ENCODE measurements at places on chromosomes 5 and 9.
A peak's percentile ranks its signal among the peaks of the same experiment; 100 is the strongest.

DNA sequence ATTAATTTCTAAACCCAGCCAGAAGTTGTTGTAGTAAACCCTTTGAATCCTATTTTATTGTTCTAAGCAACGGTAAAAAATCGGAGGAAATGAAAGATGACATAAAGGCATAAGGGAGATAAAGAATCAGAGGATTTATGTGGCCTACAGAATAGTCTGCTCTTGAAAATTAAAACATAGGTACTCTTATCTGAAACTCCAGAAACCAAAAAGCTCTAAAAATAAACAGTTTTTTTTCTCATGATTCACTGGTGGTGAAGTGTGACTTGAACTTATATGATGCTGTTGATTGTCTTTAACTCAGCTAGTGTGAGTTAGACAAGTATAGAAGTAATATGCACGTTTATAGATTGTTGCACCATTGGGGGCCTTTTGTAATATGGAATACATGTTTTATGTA, 80.3 kb downstream of the HSD17B4 start:
- DNase-seq, result no peak

DNA sequence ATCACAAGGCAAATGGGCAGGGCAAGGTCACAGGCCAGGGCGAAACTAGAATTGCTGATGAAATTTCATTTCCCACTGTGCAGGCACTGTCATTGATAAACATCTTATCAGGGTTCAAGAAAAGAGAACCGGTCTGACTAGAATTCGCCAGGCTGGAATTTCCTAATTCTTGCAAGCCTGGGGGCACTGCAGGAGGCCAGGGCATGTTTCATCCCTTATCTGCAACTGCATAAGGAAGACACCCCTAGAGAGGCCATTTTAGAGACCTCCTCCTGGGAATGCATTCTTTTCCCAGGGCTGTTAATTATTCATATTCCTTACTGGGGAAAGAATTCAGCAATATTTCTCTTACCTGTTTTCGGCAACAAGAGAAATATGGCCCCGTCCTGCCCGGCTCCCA, 266.2 kb upstream of the CYLC2 start:
- no peak for DNase-seq

GRCh38 chr5:107291866-107292265, 378.9 kb downstream of the EFNA5 start:
- no peak for DNase-seq

DNA sequence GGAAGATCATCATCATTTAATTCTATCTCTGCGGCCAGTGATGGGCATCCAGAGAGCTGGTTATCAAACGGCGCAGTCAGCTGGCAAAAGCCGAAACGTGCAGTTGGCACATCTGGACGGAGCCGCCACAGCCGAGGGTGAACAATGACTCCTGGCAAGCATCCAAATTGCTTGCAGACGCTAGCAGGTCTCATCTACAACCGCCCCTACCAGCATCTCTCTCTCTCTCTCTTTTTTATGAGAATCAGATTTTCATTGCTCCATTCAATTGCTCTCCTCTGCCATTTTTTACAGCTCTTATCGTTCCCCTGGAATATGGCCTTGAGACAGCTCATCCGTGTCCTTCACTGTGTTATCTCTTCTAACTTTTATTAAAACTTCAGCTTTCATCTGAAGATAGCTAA, 165.2 kb downstream of the MAPKAP1 start:
- no peak for DNase-seq

GRCh38 chr5:39370555-39371366, 6.5 kb upstream of the C9 start:
- no peak for DNase-seq

DNA sequence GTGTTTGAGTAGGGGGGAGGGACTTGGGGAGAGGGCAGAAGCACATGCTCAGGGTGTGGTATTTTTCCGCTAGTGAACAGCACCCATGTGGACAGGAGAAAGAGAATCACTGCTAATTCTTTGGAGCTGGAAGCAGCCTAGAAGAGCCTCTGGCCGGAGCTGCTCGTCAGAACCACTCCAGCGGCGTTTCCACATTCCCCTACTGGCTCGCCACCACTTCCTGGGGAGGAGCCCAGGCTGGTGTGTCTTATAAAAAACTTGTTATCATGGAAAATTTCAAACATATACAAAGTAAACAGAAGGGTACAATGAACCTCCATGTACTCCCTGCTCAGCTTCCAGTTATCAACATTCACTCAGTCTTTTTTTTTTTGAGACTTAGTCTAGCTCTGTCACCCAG, 26.7 kb downstream of the LHX2 start:
- no peak for DNase-seq

GRCh38 chr5:155595791-155596190, 582.2 kb downstream of the KIF4B start:
- no peak for DNase-seq

DNA sequence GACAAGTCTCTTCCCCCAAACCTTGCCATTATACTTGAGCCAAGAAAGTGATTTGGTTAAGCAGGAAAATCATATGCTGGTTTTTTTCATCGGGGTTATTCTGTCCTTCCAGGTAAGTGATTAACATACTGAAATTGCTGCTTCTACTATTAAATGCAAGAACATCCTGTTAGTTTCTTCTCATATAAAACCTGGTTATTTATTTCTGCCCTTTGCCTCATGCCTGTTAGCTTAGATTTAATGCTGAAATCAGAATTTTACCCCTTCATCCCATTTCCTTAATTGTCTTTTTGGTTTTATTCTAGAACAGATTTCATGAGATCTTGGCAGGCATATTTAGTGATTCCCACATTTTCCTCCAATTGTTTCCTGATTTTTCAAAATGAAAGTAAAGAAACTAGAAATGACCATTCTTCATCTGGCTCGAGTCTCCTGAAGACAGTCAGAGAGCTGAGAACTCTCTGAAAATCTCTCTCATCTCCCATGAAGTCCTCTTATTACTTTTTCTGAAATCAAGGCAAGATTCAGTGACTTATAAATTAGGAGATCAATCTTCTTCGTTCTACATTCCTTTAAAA, 132.9 kb downstream of the NFIB start:
- DNase-seq, result no peak

DNA sequence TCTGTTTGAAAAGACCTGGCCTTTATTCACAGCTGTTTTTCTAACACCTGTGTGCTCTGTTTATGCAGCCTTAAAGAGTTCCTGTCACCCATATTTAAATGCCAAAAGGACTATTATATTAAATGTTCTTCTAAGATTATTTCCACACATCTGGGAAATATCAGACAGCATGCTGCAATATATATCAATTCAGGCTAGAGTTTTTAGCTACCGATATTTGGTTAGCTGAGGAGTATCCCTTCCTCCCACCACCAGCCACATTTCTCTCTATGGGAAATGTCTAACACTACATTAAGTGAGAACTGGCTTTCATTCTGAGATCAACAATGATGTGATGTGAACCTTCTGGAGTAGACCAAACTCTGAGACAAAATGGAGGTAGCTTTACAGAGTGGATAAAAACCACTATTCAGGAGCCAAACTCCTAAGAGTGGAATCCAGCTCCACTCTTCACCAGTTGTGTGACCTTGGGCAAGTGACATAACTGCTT, 509.2 kb downstream of the ZNF608 start:
- no peak for DNase-seq

- DNase-seq, result no peak
Measured at GRCh38 chr9:136670576-136671253, 8.0 kb downstream of the EGFL7 start.

DNA sequence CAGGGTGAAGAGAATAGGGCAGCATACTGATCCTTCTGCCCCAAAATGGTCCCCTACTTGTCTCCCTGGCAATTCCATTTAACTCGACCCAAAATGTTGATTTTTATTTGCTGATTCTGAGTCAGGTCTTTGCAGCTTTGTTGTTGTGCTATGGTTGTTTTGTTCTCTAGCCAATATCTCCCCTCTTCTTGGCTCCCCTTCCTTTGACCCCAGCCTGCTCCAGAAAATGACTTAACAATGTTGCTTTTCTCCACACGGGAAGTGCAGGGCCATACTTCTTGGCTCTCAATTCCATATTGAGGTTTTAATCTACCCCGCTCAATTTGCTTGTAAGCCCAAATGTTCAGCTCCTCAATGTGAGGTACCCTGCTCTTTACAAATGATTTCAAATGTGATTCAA, 330.0 kb downstream of the RASEF start:
- DNase-seq, result no peak

DNA sequence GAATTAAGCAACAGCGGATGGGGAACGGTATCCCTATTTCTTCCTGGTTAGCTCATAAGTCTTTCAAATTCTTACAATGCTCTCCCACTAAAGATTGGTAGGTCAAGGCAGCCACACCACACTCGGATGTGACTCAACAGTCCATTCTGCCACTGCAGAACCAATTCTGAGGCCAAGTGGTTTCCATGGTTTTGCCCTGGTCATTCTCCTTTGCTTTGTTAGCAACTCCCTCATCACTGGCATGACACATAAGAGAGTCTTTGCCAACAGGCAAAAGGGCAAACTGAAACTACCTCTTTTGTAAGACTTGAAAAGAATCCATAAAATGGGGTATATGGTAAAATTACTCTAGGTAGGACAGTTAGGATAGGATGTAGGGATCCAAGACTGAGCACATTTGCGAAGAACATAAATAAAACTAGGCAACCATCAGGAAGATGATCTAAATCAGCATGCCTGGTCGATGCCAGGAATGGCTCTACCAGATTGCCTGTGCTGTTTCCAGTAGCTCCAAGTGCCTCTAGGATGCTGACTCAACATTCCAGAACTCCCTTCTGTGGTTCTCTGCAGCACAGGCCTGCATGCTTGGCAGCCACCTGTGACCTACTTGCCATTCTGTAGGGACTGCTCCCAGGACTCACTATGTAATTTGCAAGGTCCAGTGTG, 105.4 kb downstream of the DCP2 start:
- no peak for DNase-seq

GRCh38 chr5:81068063-81068462, 107.9 kb downstream of the RASGRF2 start:
- DNase-seq, result no peak

DNA sequence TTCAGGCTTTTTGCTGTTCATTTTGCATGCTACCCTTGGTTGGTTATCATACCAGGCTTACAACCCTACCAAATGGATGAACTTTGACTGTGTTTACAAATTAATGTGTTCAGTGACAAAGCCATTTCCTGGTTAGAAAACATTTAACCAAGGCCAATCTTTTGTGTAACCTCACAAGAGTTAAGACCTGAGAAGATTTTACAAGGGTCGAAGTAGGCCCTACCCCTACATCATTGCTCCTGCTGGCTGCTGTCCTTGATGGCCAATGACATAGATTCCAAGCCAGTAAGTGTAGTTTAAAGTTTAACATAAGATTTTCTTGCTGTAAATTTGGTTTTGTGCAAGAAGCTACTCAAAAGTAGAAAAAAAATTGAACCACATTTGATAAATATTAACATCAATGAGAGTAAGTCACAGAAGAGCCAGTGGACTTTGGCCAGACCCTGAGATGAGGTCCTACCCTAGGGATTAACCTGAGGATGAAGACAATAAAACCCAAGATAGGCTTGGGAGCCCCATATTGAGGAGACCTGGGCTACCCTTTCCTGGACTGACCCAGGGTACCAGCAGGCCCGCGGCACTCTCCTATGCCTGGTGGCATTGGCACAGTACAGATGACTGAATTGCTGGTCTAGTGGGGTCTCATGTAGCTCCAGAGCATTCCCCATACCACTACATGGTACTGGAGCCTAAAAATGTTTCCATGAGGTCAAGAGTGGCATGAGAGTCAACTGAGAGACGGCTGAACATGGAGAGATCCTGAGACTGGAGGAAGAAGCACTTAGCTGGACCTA, 8.3 kb downstream of the C1QTNF3 start:
- peak; percentile 16 for DNase-seq

DNA sequence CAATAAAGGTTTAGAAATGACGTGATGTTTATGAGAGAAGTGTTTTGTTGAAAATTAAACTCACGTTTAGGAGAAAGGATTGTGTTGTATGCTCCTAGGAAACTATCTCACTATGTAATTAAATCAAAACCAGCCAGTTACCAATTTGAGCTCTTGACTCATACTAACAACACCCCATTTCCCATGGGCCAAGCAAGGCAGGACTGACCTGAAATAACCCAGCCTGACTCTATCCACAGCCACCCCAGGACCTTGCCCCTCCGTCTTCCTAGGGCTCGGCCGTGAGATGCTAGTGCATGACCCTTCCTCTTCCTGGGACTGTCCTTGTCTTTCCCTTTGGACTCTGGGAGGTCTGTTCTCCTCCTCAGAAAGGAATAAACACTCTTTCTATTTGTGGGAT, 16.4 kb downstream of the TLR4 start:
- no peak for DNase-seq

DNA sequence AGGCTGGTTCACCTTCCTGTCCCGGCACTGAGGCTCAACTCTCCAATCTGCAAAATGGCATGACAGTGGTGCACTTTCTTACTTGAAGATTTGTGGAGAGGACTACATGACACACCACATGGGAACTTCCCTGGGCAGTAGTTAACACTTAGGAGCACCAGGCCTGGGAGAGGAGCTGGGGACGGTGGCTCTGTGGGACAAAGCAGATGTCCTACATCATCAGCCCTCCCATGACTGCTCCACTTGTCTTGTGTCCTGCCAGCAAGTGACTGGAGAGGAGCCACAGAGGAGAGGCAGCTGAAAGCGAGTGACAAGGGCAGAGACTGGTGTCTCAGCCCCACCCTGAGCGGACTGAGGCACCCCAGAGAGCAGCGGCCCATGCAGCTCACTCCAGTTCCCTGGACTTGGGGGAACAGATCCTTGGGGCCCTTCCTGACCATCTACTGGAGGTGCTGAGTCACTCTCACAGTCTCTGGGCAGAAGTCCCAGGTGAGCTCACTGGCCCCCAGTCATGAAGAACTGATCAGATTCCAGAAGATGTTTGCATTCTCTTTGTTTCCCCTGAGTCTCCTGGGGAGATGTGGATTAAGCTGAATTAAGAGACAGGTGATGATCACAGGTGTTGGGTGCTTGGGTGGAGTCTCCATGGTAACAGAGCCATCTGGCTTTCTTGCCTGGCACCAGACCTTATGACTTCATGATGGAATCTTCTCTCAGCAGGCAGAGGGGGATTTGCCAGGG, 13.2 kb upstream of the SLC25A48 start:
- DNase-seq, result no peak

GRCh38 chr5:125609011-125609410, 814.2 kb upstream of the GRAMD2B start:
- no peak for DNase-seq

DNA sequence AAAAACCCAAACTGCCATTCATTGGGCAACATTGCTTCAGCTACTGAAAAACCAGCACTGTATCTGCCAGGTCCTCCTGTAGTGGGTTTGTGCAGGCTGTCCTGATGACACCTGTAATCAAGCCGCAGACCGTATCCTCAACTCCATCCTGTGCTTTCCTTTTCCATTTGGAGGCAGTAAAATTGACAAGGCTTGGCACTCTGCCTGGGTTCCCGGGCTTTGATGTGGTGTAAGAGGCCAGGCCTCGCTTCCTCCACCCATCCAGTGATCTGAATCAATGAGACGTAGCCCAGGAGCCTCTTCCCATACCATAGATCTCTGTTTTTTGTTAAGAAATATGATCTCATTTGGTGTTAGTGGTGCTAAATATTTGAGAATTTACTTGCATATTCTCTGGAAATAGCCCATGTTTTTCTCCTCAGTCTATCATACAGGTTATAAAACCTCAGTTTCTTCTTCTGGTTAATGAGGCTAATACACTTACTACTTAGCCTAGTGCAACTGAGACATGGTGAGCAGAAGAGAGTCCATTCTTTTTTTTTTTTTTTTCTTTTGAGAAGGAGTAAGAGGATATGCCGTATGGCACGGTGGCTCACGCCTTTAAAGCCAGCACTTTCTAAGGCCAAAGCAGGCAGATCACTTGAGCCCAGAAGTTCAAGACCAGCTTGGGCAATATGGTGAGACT, 34.8 kb downstream of the LSM11 start:
- no peak for DNase-seq

- DNase-seq, result no peak
Measured at GRCh38 chr9:85117831-85118230, 448.3 kb downstream of the NTRK2 start.

GRCh38 chr9:100086097-100086635, 12.6 kb downstream of the ERP44 start:
- no peak for DNase-seq

All from GM10248 (cell line).